CD8-positive, alpha-beta T cell (primary cell): ENCODE measurements at places on chromosomes 11 and 22.
A peak's percentile ranks its signal among the peaks of the same experiment; 100 is the strongest.

DNA sequence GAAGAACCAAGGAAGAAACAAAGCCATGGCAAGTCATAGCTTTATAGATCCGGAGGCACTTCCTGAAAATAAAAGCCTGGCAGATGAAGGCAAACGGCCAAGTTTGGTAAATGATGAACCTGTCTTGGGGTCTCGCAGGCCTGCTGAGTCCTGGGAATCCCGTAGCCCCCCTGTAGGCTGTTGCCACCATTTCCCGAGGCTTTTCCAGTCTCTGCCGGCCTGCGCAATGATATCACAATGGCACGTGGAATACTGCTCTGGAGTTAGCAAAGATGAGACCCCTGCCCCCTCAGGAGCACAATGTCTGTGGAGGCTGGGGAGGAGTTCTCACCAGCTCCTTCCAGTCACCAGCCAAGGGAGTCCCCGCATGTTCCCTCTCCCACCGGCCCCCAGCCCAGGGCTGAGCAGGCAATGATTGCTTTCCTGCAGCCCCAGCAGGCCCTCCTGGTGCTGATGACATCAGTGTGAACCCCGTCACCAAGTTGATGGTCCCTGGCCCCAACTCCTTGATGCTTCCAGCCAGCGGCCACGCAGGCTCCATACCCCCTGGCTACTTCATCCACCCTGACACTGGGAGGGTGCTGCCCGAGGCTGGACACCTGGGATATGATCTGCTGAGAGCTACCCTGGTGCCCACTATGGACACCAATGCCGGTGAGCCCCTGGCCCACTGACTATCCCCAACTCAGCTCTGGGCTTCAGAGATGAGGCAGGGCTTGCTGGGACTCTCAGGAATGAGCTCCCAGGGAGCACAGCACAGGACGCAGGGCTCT, 55.9 kb downstream of the BTG4 start:
- DNase-seq = no peak

- DNase-seq = no peak
Observed at GRCh38 chr22:26172389-26172990, 3.2 kb downstream of the SEZ6L start.

GRCh38 chr22:29625090-29625825, 21.8 kb downstream of the NF2 start:
- DNase-seq = no peak

DNA sequence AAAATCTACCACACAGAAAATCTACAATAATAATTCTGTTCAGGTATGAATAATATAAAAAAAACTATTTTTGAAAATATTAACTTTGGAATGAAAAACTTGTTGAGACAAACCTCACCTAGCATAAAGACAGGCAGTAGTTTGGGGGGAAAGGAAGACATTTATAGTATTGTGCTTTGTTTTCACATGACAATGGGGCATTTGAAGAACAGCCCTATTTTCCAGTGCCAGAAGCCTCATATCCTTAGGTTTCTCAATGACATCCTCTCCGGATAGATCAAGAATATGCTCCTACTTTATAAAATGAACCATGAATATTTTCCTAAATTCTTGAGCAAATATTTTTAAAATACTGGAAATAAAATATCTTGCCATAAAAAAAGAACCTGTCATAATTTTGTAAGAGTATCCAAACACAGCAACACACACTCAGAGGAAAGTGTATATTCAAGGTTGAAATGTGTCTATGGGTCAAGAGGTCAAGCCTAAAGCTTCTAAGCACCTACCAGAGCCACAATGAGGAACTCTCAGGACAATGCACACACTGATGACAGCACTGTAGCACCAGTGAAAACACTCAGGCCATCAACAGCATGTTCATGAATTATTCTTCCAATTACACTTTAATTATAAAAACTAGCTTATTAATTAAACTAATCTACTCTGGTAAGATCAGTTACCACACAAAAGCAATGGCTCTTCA, 68.7 kb downstream of the MRTFA start:
- DNase-seq = no peak

GRCh38 chr22:40235308-40235707, 57.6 kb downstream of the TNRC6B start:
- DNase-seq = no peak

DNA sequence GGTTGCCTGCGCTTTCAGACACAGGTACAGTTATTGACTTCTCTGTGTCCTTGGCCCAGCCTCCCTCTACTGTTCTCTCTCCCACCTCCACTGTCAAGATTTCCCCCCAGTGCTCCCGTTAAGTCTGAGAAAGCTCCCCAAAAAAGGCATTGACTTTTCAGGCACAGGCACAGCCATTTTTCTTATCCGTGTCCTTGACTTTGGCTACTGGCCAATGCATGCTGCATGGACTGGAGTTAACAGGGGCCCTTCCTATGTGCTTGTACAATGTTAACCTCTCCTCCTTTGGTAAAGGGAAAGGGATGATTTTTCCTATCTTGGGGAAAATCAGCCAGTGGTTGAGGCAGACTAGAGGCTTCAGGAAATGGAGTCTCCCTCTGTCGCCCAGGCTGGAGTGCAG, 4.3 kb downstream of the APOL5 start:
- no peak for DNase-seq

- no peak for DNase-seq
Observed at GRCh38 chr22:30249049-30250038, 2.8 kb upstream of the LIF start.

DNA sequence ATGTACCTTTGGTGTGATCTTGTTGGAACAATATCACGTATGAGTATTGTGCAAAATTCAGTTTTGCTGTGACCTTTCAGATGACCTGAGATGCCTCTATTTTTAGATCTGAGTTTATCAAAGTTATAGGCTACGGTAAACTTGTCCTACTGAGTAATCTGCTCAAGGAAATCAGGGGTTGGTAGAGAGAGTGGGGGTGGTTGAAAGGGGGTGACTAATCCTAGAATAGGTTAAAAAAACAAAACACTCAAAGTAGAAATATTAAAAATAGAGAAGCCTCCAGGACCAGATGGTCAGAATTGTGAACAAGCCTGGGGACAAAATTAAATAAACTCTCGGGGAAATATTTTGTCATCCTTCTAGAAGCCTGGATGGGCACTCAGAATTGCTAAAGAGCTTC, 59.9 kb upstream of the C11orf87 start:
- DNase-seq = no peak

- DNase-seq = no peak
Observed at GRCh38 chr11:103051151-103051801, 40.7 kb downstream of the DCUN1D5 start.

- no peak for DNase-seq
Observed at GRCh38 chr11:66437979-66438503, 607 bp downstream of the MRPL11 start.

DNA sequence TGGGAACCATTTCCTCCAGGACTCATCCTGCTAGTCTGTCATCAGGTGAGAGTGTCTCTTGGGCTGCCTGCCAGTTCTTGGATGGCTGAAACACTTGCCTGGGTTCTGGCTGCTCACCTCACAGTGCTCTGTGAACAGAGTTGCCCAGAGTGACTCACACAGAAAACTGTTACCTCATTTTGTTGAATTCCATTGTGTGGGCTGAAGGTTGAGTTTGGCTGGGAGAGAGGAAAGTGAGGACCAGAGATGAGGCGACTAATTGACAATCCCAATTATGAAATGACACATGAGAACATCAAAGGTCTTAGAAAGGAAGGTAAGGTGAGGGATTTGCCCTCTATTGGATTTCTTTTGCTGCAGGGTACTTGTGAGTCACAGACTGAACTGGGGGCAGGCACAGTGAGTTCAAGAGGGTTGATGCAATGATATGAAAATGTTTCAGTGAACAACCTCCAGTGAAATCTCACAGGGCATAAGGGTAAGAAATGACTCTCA, 20.2 kb upstream of the CALCB start:
- DNase-seq = no peak

- no peak for DNase-seq
Observed at GRCh38 chr11:114148013-114148382, 88.5 kb downstream of the ZBTB16 start.

DNA sequence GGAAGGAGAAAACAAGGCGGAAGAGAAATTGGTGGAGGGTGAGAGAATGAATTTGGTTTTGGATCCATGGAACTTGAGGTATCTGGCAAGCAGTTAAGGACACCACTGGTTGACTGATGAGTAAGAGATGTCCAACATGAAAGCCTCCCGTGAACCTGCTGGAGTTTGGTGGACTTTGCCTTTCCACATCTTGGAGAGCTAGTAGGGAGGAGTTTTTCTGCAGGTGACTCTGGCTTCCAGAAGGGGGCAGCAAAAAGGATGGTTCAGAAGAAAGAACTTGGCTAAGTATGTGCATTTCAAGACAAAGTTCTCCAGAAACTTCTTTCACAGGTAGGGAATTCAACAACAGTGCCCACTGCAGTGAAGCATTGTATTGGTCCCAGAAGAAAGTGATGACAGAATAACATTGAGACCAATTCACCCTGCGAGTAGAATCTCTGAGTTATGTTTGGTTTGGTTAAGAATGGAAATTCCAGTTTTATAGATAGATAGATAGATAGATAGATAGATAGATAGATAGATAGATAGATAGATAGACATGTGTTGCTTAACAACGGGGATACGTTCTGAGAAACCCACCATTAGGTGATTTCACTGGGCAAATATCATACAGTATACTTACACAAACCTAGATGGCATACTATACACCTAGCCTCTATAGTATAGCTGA, 28.5 kb downstream of the DCDC1 start:
- peak; percentile 47 for DNase-seq

GRCh38 chr11:128294001-128294670, 293.2 kb downstream of the ETS1 start:
- DNase-seq = no peak

GRCh38 chr11:102727890-102728289, 3.1 kb upstream of the MMP8 start:
- DNase-seq = no peak
